Caco-2 (cell line): ENCODE measurements at places on chromosomes 12 and 14.

DNA sequence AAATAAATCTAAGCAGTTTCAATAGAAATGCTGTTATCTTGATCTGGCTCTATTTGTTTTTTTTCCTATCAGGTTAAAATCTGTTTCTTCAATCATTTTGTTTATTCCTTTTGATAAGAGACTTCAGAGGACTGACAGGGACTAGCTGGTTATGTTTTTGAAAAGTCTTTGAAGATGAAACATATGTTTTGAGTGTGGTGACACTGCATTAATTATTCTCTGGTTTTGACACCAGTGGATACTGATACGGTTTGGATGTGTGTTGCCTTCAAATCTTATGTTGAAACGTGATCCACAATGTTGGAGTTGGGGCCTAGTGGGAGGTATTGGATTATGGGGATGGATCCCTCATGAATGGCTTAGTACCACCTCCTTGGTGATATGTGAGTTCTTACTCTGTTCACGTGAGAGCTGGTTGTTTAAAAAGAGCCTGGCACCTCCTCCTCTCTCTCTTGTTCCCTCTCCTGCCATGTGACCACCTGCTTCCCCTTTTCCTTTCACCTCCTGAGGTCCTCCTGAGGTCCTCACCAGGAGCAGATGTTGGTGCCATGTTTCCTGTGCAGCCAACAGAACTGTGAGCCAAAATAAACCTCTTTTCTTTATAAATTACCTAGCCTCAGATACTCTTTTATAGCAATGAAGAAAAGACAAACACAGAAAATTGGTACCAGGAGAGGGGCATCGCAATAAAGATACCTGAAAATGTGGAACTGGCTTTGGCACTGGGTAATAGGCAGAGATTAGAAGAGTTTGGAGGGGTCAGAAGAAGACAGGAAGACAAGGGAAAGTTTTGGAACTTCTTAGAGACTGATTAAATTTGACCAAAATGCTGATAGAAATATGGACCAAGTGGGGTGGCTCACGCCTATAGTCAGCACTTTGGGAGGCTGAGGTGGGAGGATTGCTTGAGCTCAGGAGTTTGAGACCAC, 23.0 kb downstream of the RASSF3 start:
- no peak for DNase-seq

- no peak for DNase-seq
These were observed 187.6 kb downstream of the RMST start for GRCh38 chr12:97650242-97650641.

GRCh38 chr12:102753802-102754201, 163.2 kb downstream of the PAH start:
- no peak for DNase-seq

- peak; percentile 76 for DNase-seq
These were observed 58.6 kb downstream of the TSPAN9 start for GRCh38 chr12:3135522-3136461.

DNA sequence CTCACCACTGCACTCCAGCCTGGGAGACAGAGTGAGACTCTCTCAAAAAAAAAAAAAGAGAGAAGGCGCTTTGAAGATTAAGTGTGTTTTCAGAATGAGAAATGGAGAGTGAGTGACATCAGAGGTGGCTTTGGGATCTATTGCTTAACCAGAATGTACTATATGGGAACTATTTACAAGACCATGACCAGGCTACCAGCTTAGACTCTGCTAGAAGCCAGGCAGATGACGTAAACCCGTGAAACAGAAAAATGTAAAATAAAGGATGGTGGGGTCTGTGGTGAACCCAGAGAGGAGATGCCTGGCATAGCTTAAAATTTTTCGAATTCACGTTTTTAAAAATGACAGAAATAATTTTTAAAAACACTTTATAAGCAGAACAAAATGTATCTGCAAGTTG, 82.0 kb downstream of the IFT43 start:
- DNase-seq, result no peak

GRCh38 chr12:66725031-66725430, 46.2 kb upstream of the GRIP1 start:
- DNase-seq, result no peak

DNA sequence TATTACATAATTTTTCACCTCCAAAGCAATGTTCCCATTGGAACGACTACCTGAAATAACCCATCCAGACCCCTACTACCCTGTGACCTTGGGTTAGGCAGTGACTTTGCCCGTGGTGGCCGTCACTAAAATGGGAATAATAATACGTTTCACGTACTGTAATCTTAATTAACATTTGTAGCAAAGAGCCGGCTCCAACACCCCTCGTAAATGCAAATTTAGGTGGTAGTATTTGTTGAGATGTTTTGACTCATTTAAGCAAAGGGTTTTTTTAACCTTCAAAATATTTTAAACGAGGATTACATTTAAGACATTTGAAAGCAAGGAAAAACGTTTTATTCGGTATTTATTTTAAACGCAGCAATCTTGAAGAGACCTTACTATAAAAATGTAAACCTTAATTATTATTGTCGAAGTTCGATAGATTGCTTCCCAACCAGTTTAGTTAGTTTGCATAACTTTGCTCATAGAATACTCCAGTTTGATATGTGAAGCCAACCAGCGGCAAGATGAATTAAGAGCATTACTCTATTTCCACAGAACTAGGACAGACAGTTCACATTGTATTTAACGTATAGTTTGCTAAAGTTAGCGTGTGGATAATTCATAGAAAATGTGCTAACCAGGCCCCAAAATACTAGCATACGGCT, 1.4 kb upstream of the ARID2 start:
- no peak for DNase-seq

- DNase-seq, result no peak
These were observed 328.8 kb upstream of the PDE3A start for GRCh38 chr12:20039562-20039961.

- DNase-seq, result no peak
These were observed 215.4 kb downstream of the FOXN3 start for GRCh38 chr14:89201645-89202044.

DNA sequence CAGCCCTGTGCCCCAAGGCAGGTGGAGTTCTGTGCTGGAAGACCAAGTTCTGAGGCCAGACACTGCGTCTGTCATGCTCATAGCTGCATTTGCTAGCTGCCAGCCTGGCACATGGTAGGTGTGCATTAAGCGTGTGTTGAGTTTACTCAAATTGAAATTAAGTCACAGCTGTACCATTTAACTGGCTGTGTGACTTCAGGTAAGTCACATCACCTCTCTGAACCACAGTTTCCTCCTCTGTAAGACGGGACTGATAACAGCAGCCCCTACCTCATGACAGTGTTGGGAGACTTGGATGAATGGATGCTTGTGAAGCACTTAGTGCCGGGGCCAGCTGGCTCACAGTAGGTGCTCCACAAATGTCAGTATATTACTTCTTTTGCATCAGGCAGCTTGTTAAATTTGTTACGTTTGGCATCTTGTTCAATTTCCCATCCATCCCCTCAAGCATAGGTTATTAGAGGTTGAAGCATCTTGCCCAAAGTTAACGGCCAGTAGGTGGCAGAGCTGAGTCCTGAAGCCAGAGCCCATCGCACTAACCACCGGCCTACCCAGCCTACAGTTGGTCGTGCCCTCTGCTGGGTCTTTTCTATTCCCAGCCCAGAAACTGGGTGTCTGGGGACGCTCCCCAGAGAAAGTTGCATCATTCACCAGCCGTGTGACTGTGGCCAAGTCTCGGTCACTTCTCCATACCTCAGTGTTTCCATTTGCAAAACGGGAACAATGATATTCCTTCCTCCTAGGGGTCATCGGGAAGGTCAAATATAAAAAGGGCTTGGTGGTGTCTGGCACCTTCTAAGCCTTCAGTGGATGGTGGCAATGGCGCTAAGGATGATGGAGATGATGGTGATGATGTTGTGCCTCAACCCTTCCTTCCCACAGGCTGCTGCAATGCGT, 4.5 kb downstream of the DAO start:
- DNase-seq, result peak; percentile 55

GRCh38 chr14:88199882-88200281, 123.2 kb downstream of the KCNK10 start:
- DNase-seq, result no peak

DNA sequence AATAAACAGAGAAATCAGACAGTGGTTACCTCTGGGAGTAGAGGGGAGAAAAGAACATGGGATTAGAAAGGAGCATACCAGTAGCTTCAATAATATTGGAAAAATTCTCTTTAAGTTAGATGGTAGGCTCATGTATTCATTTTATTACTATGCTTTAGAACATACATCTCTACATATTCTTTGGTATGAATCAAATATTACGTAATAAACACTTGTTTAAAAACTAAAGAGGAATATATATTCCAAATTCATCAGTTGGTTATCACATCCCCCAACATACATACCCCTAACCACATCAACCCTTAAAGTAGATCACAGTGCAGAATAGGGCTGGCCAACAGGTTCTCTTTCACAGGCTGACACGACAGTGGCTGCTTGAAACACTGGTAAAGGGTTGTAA, 5.6 kb downstream of the RPAP3 start:
- no peak for DNase-seq

DNA sequence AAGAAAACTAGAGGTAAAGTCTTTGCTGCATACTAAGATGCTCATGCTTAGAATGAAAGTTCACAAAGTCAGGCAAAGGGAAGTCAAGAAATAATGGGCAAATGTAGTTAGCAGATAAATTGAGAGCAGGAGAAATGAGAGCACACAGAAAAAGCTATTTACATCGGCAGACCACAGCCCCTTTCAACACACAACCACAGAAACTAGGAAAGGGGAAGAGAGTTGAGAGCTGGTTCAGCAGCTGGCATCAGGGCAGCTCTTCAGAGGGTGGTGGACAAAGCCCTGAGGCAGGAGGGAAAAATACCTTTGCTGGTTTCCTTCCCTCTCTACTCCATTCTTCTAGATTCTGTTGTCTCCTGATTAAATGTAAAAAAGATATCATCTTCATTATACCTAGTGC, 95.4 kb upstream of the ANO4 start:
- DNase-seq, result no peak

DNA sequence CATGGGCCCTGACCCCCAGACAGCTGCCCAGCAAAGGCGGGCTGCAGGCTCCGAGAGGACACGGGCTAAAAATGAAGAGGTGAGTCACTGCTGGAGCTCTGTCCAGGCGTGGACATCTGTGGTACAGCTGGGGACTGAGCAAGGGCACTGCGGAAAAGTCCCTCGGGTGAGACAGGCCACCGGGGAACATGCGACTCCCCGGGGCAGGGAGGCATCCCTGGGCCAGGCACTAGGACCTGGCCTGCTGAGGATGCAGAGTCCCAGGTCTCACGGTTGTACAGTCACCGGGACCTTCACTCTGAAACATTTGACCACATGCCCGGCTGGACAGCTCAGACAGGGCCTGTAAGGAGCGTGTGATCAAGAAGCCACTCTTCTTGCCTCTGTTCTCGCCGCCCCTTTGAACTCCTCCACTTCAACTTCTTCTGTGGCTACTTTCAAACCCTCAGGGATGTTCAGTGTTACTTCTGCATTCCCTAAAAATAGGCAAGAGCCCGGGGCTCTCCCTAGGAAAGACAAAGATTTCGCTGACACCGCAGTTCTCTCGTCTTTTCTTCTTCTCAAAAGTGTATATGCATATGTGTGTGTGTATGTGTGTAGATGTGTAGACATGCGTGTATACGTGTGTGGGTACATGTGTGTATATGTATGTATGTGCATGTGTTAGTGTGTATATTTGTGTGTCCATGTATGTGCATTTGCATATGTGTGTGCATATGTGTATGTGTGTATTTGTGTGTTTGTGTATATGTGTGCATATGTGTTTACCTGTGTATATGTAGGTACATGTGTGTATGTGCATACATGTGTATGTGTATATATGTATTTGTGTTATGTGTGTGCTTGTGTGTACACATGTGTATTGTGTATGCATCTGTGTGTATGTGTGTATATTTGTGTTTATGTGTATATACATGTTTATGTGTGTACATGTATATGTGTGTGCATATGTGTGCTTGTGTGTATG, 5.0 kb upstream of the RFLNA start:
- no peak for DNase-seq

DNA sequence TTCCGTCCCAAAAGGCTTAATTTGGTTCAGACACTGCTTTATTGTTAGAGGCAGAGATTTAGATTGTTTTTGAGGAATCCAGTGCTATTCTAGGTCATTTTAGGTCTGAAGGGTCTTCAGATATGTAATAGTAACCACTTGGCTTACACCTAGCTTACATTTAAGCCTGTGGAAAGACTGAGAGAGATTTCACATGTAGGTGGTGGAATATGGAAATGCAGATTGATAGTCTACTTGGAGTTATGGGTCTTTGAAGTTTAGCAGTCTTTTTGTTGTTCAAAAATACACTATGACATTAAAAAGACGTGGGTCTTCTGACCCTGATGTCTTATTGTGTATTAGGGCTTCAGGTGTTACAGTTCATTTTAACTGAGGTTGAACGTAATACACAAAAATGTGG, 51.4 kb upstream of the CCT2 start:
- DNase-seq, result no peak

GRCh38 chr14:71021347-71022011, 114.2 kb downstream of the PCNX1 start:
- no peak for DNase-seq

DNA sequence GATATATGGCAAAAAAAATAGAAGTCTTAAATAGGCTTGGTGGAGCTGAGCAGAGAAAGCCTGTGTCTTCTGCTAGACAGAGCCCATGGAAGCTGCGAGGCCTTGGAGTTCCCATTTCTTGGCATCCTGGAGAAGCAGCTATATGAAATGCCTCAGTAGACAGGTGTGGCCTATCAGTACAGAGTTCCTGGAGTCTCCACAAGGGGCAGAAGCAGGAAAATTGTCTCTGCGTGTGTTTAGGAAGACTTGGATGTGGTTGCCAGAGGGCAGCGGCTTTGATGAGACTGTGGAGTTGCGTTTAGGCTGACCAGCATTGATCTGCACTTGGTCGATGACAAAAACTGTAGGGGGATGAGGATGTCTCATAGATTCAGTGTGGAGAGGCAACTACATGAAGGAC, 334.5 kb upstream of the SEL1L start:
- peak; percentile 4 for DNase-seq

DNA sequence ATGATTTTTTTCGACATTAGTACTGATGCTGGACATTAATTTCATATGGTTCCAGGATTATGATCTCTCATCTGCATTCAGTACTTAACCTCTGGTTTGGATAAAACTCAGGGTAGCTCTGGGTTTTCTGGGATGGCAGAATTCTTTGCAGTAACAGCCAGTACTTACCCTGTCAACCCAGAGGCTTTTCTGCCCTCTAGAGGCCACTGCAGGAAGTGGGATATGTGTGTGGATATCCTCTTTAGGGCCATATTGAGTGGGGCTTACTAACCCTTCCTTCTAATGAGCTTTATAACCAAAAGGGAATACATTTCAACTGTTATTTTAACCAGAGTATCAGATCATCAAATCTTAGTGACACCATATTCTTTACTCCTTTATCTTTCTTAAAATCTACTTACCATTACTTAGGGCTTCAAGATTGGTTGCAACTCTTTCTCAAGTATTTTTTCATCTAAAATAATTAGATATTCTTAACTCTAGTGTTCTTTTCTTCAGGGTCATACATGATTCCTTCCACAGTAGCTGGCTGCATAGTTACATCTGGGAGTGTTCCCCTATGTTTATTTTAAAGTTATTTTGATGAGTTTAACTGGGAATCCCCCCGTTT, 488.0 kb upstream of the STXBP6 start:
- peak; percentile 57 for DNase-seq

- no peak for DNase-seq
These were observed 592.5 kb upstream of the FLRT2 start for GRCh38 chr14:84937449-84937848.
